Stimulated activated CD8-positive, alpha-beta memory T cell treated with anti-CD3 and anti-CD28 coated beads, Interleukin-4, amount 100 ng/mL, for 1 hour (primary cell): ENCODE measurements at places on chromosomes 12 and 14.

GRCh38 chr14:96917442-96917963 is 120.3 kb downstream of the VRK1 start:
- no peak for DNase-seq

- no peak for DNase-seq
Observed at GRCh38 chr12:61250303-61250702, 1009.9 kb upstream of the USP15 start.

DNA sequence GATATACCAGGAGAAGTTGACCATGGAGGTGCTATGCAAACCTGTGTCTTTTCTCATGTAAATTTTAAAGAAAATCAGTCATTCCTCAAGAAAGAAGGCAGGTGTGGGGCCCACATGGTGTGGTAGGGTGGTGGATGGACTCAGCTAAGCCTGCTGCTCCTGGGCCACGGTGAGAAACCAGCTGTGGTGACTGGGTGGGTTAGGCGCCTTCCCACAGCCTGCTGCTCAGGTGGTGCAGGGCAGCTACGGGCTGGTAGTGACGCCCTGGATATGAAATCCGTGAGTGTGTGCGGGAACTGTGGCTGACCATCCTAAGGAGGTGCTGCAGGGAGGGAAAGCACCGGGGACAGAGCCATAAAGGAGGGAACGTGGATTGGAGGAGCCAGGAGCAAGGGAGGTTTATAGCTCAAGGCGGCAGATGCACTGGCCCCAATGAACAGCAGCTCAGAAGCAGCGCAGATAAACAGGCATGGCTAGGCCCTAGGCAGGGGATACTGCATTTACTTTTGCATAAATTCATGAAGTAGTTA is 408.8 kb downstream of the FUT8 start:
- no peak for DNase-seq

GRCh38 chr12:8844665-8845064 is 22.2 kb downstream of the A2ML1 start:
- no peak for DNase-seq

DNA sequence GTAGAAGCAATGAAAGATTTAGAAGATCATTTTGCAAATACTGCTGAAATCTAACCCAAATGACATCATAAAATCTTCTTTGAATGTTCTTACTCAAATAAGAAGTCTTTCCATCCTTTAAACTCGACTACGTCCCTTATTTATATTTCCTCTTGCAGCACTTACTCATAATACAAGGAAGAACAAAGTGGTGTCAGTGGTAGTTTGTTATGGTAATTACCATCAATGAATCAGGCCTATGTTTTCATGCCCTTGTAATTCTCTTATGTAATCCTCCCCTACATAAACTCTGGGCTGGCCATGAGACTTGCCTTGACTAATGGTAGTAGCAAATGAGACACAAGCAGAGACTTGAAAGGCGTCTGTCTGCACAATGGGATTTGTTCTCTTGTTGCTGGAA is 17.0 kb downstream of the EEA1 start:
- DNase-seq: no peak

- DNase-seq: no peak
Observed at GRCh38 chr12:97321621-97322020, 141.0 kb upstream of the RMST start.

- DNase-seq: no peak
Observed at GRCh38 chr14:53020193-53020932, 69.5 kb upstream of the FERMT2 start.

GRCh38 chr12:52041695-52042123 is 9.5 kb upstream of the NR4A1 start:
- DNase-seq: no peak

DNA sequence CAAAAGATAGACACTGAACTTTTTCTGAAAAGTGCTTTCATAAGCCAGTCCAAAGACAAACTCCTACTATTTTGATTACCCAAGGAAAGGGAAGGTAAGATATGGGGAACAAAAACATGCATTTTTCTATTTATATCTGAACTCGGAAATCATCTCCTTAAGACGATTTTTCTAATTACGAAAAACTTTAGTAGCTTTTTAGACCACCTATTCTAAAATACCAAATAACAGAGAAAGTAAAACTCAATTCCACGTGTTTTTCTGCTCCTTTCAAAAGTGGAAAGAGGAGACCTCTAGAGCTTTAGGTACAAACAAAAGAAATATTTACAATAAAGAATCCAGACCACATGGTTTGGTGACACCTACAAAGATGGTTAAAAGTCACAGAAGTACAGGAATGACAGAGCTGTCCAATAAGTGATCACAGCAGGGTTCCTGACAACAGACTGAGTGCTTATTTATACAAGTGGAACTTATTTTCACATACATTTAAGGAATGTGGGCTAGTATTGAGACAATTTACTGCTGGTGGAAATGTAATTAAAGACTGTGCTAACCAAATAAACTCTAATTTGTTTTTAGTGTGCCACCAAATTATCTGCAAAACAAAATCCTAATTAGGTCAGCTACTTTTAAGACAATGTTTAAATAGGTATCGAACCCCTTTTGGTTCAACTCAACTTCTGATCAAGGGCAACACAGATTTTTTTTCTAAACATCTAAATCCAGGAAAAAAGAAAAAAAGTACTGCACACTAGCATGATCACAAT is 2.4 kb downstream of the LRIG3 start:
- DNase-seq: no peak

DNA sequence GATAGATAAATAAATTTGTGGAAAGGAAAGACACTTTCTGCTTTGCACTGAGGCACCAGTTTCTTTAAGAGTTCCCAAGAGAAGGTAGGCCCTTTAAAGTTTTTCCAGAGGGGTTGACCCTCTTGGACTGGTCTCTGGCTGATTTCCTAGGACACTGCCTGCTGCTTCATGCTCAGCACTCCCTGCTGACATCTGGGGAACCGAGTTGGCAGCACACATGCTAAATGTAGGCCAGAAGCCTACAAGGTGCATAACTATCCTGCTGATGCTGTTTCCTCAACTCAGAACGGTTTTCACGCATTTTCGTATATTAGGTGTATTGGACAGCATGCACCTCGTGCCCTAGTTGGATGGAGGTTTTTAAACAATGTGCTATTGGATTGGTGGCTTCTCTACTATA is 887.2 kb upstream of the SEL1L start:
- no peak for DNase-seq

- no peak for DNase-seq
Observed at GRCh38 chr12:17579205-17580026, 510.6 kb downstream of the RERGL start.

DNA sequence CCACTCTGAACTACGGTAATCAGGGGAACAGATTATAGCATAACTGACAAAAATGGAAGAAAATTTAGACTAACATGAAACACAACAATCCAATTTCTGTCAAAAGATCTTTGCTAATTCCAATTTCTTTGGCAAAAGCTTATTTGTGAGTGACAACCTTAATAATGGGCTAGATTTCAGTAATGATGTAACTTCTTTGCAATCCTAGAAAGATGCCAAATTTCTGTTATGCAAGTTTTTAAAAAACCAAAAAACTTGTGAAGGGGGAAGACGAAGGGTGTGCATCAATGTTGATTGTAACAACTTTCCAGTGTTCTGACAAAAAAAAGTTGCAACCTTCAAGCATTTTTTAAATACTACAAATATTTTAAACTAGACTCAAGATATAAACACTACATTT is 59.9 kb downstream of the DICER1 start:
- no peak for DNase-seq

DNA sequence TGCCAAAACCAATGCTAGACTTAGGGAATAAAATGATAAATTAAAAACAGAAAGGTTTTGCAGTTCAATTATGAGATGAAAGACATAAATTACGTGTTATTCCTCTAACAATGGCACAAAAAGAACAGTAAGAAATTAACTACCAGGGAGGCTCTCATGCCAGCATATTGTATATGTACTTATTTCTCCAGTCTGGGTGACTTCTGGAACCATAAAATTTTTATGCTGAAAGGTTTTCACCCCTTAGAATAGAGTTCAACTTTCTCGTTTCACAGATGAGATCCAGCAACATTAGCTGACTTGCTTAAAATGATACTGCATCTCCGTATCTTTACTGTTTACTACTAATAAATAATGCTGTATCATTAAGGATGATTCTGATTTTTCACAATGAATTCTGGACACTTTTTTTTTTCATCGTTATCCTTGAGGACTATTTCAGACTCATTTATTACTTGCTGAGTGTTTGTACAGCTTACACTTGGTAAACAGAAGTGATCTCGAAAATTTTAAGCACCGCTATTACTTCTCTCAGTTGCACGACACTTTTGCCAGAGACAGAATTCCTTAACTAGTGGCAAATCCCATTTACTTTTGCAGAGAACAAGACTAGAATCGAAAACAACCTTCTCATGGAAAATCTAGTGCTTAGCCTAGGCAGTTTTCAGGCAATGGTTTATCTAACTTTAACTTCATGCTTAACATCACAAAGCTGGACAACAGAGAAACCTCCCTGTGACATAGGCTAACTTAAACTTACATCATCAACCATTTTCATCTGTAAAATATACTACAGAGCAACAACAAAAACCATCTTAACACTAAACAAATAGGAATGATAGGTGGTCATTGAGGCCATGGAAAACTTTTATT is 2.7 kb downstream of the RSRC2 start:
- no peak for DNase-seq

DNA sequence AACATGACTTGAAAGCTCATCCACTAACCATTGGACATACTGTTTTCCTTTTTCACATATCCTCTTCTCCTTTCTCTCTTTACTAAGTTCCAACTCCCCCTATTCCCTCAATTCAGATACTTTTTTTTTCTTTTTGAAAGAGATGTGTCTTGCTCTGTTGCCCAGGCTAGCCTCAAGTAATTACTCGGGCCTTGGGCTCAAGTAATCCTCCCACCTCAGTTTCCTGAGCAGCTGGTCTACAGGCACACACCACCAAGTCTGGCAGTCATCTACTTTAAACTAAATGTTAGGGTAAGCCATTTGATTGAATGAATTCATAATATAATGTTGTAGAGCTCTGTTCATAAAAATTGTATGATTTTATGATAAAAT is 15.5 kb downstream of the LEMD3 start:
- no peak for DNase-seq

GRCh38 chr12:63978519-63978918 is 134.0 kb downstream of the SRGAP1 start:
- DNase-seq: no peak

DNA sequence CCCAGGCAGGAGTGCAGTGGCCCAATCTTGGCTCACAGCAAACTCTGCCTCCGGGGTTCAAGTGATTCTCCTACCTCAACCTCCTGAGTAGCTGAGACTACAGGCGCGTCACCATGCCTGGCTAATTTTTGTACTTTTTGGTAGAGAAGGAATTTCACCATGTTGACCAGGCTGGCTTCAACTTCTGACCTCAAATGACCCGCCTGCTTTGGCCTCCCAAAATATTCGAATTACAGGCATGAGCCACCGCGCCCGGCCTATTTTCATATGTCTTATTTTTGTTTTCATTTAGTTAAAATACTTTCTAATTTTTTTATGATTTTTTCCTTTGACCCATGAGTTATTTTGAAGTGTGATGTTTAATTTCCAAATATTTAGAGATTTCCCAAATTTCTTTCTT is 143.6 kb upstream of the VRK1 start:
- DNase-seq: no peak

- DNase-seq: no peak
Observed at GRCh38 chr12:52872644-52873389, 24.0 kb upstream of the KRT78 start.

GRCh38 chr12:8493084-8493483 is 20.2 kb upstream of the CLEC4D start:
- no peak for DNase-seq

GRCh38 chr12:45535610-45536180 is 193.8 kb upstream of the ARID2 start:
- no peak for DNase-seq
